NAMALWA (cell line): ENCODE measurements at places on chromosomes 4 and X.

DNA sequence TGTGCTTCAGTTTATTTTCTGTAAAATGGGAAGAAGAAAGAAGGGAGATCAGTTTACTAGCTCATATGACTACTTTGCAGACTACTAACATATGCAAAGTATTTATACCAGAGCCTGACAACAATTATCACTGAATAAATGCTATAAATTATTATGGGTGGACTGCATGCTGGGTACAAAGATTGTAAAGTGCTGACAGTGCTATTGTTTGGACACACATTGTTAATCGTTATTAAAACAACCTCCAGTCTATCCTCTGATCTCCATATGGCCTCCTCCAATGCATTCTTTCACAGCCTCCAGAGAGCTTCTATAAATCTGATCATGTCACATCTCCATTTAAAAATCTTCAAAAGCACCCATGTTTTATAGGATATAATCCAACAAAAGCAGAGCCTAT, 90.1 kb upstream of the HS3ST1 start:
- DNase-seq: no peak

DNA sequence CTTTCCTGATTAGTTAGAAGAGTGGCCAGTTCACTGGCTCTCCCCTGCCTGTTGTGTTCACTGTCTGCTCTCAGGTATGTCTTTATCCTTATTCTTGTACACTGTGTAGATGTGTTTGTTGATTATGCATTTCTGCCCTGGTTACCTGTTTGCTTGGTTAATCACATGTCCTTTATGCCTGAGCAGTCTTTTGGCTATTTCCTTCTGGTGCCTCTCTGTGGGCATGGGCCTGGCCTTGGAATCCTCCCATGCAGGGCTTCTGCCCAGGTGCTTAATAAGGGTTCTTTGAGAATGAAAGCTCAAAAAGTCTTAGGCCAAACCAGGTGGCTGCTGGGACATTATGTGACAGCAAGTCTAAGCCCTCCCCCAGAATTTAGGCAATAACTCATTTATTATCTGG, 26.5 kb downstream of the OTUD6A start:
- no peak for DNase-seq

- no peak for DNase-seq
Measured at GRCh38 chr4:108227923-108228322, 59.2 kb upstream of the LEF1 start.

DNA sequence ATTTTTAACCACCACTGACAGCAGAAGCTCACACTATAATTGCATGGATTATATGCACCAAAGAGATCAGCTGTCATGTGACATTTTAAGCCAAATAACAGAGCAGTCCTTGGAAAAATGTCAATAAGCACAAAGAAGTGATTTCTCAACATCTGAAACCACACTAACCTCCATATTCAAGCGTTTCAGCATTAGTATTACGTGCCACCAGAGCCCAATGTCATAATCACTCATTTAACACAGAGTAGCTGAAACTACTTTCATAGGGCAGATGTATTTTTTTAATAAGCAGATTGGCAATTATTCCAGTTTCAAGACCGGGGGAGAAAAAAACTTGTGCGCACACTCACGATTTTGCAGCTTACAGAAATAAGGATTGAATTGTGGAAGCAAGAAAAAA, 76.6 kb downstream of the SH3KBP1 start:
- no peak for DNase-seq

GRCh38 chrX:44274096-44274495, 69.4 kb downstream of the EFHC2 start:
- no peak for DNase-seq

GRCh38 chrX:54640736-54641135, 110.7 kb downstream of the GNL3L start:
- no peak for DNase-seq

- no peak for DNase-seq
Measured at GRCh38 chr4:76160355-76160754, 12.2 kb upstream of the NUP54 start.

- DNase-seq: peak; percentile 15
Measured at GRCh38 chrX:6574762-6575161, 39.8 kb upstream of the VCX3A start.

DNA sequence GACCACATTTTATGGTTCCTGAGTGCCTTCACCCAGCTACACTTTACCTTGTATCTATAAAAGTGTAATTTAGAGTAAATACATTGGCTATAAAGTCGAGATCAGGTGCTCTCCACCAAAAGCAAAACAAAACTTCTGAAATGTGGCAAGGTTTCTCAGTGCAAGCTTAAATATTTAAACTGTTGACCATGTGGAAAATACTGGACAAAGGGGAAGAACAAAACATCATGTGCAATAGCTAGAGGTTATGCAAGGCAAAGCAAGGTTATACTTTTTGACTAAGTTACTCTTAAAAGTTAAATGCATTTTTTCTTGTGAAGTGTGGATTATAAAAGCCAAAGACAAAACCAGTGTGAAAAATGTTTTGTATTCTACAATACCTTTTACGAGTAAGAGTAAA, 55.9 kb downstream of the UGT2A2 start:
- no peak for DNase-seq

GRCh38 chr4:73345399-73345975, 58.6 kb upstream of the ALB start:
- no peak for DNase-seq

DNA sequence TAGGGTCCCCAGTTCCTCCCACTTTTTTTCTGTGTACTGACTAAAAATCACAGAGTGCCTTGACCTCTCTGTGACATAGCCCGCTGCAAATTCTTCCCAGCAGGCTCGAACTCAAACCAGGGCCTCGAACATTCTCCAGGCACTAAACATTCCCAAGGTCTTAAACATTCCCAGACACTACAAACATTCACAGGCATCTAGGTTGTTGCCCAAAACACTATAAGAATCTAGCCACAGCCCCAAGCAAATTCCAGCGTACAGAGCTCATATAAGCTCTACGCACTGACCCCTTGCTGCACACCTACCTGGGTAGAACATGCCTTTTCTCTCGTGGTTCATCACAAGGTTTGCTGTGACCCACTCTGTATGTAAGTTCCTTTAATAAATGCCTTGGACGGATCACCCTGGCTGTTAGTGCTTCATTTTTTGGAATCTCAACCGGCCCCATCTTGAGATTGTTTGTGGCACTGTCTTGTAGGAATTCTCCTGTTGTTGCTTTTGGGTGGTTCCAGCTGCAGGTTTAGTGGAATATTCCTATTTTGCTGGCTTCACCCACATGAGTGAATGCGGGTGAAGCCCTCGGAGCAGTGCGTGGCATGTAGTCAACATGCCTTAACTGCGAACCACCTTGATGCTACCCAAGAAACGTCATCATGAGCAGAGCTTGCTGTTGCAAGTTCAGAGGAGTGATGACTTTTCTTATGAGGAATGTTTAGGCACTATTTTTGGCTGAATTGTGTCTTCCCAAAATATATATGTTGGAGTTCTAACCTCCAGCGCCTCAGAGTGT, 230.0 kb downstream of the HS3ST1 start:
- DNase-seq: no peak

DNA sequence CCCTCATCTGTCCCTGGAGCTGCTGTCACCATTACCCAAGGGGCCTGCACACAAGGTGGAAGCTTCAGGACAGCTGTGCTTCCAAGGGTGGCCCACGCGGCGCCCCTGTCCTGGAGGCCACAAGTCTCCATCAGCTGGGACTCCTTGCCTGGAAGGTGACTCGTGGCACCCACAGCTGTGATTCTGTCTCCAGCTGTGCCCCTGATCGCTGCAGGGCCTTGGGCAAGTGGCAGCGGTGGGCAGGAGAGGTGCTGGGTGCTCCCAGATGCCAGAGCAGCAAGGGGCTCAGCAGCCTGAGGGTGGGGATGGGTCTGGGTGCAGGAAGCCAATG, 9.0 kb upstream of the DUSP9 start:
- DNase-seq: no peak

- no peak for DNase-seq
Measured at GRCh38 chr4:31422006-31422405, 701.8 kb downstream of the PCDH7 start.

DNA sequence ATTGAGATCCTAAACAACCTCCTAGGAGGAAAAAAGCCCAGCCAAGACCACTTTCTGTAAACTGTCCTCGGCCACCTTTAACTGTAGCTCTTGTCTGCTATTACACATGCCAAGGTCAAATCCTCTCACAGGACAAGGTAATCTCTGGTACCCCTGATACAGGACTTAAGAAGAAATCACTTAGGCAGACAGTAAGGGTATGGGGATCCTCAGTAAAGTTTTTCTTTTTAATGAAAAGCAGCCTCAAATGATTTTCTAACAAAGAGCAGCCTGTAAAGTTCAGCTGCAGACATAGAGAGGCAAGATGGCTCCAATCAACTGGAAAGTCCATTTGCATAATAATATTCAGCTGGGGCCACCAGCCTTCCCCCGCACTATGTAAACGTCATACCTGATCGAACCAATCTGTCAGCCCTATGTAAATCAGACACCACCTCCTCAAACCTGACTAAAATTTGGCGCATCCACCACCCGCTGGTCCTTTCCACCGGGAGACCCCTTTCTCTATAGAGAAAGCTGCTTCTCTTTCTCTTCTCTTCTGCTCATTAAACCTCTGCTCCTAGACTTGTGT, 14.6 kb upstream of the MPP1 start:
- peak; percentile 76 for DNase-seq

- no peak for DNase-seq
Measured at GRCh38 chr4:123588631-123589241, 192.1 kb downstream of the SPRY1 start.

GRCh38 chr4:176436293-176436973, 116.7 kb downstream of the SPCS3 start:
- DNase-seq: peak; percentile 8

DNA sequence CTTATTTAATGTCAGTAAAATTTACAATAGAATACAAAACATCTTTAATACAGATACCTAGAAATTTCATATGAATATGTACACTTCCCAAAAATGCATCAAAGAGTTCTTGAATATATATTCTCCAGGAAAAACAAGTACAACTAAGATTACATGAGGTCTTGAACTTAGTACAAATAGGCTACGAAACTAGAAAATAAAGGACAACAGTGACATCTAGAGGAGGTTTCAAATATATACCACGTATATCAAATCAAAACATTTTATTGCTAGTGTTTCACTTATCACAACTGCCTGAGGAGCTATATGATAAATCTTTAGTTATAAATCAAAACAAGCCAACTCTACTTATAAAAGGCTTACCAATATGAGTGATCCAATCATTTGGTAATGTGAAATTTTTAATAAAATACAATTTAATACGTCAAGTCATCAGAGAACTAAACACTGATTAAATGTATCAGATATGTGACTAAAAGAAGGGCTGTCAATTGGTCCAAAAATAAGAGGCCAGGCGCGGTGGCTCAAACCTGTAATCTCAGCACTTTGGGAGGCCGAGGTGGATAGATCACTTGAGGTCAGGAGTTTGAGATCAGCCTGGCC, 36.6 kb downstream of the ANAPC10 start:
- DNase-seq: peak; percentile 73

GRCh38 chr4:98601708-98602107, 56.7 kb downstream of the TSPAN5 start:
- DNase-seq: no peak

GRCh38 chrX:5644776-5645175, 583.9 kb downstream of the NLGN4X start:
- no peak for DNase-seq

DNA sequence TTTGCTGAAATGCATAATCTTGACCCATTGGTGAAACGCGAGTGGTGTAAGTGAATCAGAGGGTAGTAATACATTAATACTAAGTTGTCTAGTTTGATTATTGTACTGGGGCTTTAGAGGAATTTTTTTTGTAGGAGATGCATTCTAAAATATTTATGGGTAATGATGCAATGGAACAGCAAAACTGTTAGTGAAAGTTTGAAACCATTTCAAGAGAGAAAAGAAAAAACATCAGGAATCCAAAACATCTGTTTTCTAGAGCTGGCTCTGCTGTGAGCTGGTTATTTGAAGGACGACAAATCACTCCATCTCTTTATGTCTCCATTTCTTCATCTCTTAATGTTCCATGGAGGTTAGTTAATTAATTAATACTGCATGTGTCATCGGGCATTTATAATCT, 351.9 kb upstream of the FAT1 start:
- no peak for DNase-seq

DNA sequence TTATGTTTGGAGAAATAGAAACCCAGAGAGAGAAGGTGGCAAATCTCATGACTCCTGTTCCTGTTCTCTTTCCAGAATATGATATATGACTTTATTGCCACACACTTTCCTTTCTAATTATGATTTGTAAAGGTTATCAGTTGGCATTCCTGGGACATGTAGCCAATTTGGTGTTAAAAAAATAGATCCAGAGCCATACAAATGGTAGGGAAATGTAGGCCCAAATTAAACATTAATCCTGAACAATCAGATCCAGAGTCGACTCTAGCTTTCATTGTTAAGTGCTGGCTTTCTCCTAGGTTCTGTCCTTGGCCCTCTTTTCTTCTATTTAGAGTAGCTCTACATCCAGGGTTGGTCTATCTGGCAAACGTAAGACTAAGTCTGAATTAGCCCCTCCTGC, 69.8 kb upstream of the LONRF3 start:
- no peak for DNase-seq

GRCh38 chr4:185589067-185589836, 53.9 kb upstream of the PDLIM3 start:
- DNase-seq: no peak

GRCh38 chr4:35538807-35539206, 705.5 kb downstream of the ARAP2 start:
- no peak for DNase-seq

DNA sequence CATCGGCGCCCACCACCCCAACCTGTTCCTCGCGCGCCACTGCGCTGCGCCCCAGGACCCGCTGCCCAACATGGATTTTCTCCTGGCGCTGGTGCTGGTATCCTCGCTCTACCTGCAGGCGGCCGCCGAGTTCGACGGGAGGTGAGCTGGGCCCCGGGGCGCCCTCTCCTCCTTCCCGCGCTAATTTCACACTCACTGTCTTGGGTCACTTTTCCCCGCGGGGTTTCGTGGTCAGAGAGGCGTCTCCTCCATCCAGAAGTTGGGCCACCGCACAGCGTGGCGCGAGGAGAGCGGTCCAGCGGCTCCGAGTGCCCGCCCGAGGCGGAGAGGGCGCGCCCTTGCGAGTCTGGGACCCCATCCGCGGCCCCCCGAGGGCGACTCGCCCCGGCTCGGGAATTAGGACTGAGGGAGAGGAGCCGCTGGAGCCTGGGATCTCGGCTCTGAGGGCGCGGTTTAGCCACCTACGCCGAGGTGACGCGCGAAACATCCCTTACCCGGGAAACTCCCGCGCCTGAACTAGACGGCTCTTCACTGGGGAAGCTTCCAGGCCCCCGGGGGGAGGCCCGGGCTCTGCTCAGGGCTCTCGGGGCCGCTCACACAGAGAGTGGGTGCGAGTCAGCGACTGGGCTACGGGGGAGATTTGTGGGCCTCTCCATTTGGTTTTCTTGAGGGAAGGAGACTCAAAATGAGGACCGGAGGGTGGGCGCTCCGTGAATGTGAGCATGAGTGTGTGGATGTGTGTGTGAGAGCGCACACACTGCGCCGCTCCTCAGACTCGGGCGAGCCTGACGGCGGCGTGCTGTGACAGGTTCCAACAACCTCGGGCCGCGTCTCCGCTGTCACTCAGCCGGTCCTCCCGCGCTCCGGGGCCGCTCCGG, 551 bp downstream of the NPNT start:
- DNase-seq: no peak

- no peak for DNase-seq
Measured at GRCh38 chr4:165010991-165011390, 20.8 kb upstream of the TRIM60 start.
